ENCODE measurements at places on chromosomes 6 and 20.

GRCh38 chr6:142276256-142276655, 25.6 kb upstream of the ADGRG6 start:
- DNase-seq: no peak

GRCh38 chr6:31079656-31080261, 32.6 kb downstream of the C6orf15 start:
- peak; percentile 80 for DNase-seq

- DNase-seq: no peak
These were observed 27.9 kb upstream of the SYNCRIP start for GRCh38 chr6:85670573-85670972.

- DNase-seq: no peak
These were observed 84.6 kb downstream of the DLL1 start for GRCh38 chr6:170206317-170206621.

DNA sequence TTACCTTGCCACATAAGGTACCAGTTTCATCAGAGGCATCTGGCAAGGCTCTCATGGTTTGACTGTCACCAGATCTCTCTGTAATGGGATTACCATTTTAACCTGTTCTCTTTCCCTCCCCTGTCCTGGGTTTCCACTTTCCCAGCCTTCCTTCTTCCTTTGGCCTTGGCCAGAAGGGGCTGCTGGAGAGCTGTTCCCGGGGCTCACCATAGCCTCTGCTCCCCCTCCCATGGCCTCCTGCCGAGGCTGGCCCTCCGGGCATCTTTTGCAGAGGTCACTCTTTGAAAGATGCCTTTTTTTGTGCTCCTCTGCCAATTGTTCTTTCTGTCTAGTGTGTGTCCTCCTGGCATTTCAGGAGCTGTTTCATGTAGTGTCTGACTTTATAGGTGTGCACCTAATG, 100.7 kb upstream of the SCP2D1 start:
- no peak for DNase-seq

DNA sequence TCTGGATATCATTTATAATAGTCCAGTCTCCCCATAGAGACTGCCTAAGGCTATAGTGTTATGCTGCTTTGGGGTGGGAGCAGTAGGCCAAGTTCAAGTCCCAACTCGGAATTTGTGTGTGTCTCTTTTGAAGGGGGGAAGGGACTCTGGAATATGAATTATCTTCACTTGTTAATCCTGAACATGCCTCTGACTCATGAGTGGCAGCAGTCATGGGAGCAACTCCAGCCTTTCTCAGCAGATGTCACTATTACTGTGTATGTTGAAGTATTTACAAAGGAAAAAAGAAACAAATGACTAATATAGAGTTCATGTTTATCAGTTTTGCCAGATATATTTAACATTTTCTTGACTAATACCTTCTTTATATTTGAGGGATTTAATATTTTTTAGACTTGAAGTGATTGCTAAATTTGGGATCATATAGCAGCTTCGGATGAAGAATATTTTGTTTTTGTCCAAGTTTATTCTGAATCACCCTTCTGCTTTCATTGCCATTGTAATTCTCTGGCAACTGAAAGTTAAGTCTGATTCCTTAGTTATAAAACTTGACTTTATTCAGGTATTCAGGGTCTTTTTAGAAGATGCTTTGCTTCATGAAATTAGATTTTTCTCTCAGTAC, 23.4 kb downstream of the FAM217A start:
- peak; percentile 30 for DNase-seq

DNA sequence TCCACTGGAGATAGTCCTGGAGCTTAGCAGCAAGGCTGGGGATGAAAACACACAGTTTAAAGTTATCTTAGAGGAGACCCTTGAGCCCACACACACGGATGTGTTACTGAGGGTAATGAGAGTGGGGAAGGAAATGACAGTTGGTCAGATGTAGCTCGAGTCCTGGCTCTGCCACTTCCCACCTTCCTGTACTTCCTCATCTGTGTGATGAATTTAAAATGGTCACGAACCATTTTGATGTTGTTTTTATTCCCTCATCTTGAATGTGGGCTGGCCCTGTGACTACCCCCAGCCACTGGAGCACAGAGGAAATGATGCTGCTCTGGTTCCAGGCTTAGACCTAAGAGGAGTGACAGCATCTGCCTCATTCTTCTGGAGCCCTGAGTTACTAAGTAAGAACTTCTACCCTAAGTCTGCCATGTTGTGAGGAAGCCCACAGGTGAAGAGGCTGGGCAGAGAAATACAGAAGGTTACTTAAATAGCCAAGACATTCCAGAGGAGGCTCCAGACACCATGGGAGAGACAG, 141.2 kb downstream of the NRN1 start:
- no peak for DNase-seq

GRCh38 chr6:88975369-88975768, 12.0 kb upstream of the RNGTT start:
- no peak for DNase-seq

DNA sequence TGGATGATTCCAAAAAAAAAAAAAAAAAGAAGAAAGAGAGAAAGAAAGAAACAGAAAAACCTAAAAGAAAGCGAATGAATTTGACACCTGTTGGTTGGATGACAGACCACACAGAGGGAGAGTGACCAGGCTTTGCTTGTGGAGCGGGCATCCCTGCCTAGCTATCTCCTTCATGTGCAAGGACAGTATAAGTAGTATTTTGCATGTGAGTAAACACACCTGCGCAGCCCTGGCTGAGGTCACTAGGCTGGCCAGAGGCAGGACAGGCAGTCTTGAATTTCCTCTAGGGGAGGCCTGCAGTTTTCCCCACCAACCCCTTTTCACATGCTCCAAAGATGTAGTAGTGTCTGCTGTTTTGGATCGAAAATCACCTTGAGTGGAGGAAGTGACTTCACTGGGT, 126.4 kb downstream of the CCDC170 start:
- DNase-seq: no peak

DNA sequence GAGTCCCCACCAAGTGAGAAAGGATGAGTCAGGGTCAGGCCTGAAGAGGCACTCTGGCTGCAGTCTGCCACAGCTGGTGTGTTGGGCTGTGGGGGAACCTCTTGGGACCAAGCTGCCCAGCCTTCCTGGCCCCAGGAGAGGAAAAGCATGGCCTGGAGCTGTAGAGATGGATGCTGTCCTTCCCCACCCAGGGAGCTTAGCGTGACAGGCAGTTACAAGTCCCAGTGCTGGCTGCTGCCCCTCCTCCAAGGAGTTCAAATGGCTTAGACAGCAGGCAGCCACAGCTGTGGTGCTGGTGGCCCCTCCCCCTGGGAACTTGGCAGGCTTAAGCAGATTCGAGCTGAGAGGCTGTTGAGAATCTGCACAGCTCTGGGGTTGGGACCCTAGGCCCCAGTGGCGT, 253.2 kb downstream of the PLCB1 start:
- no peak for DNase-seq

GRCh38 chr6:54366667-54367327, 58.6 kb downstream of the TINAG start:
- DNase-seq: no peak

DNA sequence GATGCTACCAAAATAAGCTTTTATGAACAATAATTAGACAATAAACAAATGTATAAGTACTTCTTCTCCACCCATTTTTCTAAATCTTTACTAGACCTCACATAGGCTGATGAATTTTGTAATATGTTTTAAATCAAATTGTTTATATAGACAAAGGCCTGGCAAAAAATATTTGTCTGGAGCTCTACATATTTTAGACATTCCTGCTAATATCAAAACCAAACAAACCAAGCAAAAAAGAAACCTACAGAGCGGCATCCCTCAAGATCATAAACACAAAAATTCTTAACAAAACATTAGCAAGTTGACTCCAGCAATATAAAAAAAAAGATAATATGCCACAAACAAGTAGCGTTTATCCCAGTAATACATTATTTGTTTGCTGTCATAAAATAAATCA, 87.2 kb downstream of the ADAT2 start:
- no peak for DNase-seq

GRCh38 chr6:81759782-81760181, 7.3 kb upstream of the TENT5A start:
- no peak for DNase-seq

GRCh38 chr6:91434576-91434975, 847.7 kb upstream of the MAP3K7 start:
- no peak for DNase-seq

DNA sequence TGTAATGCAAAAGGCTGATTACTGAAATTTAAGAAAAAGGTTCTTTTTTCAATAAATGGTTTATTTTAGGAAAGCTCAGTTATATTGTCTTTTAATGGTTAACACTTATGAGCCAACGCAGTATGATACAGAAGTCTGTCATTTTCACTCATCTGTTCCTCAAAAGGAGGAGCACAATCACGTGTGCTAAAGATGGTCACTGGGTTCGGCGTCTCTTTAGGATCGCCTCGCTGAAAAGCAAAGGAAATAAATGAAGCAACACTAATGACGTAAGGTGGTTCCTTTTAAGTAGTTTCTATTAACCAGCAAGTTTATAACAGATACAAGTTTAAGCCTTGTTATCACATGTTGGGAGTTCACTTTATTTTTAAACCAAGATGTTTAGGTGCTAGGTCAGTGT, 125.7 kb downstream of the MAP3K4 start:
- peak; percentile 96 for DNase-seq

DNA sequence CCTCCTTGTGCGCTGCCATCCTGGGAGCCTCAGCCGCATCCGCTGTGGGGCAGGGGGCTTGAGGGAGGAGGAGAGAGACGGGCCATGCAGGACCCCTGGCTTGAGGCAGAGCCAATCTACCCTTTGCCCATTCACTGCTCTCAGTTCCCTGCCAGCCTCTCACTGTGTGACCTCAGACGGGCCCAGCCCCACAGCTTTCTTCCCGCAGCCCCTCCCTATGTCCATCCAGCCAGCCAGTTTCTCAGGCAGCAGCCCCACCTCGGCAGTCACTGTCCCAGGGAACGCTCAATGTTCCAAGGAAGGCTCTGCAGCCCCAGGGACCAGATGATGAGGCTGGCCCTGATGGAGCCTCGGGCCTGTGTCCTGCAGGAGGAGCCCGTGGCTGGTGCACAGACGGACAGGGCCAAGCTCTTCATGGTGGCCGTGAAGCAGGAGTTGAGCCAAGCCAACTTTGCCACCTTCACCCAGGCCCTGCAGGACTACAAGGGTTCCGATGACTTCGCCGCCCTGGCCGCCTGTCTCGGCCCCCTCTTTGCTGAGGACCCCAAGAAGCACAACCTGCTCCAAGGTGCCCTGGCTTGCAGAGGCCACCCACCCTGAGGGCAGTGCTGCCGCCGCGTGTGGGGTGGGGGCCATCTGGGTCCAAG, 3.9 kb upstream of the TNFRSF6B start:
- no peak for DNase-seq

GRCh38 chr20:1328680-1329330, at the start of gene SDCBP2:
TSS of gene SDCBP2 (minus strand) at chr20:1329139. CDS start at chr20:1320416, 8,723 bp downstream.
- no peak for DNase-seq

GRCh38 chr20:31669876-31670275, 32.2 kb downstream of the COX4I2 start:
- no peak for DNase-seq

All from inflammatory macrophage treated with lipopolysaccharide for 1 hour (primary cell).